ENCODE measurements at places on chromosomes 4 and X. TPM values are rescaled to one million over a fixed set of nuclear protein-coding genes. Genes with fewer than 3 reads are reported as not detected.
A peak's percentile ranks its signal among the peaks of the same experiment; 100 is the strongest.

DNA sequence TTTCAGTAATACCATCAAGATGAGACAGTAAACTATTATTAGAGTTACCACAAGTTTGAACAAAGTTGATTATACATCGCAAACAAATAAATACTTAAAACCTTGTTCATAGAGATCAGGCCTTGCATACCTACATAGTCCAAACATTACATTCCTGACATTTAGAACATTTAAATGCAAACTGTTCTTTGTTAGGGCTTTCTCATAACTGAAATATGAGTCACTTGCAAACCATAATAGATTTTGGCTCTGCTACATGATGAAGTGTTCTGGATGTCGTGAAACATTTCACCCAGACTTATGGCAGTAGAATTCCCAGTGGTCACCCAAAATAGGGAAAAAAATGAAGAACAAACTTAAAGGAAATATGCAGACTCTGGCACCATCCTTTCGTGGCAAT lies 75.0 kb downstream of the FAT4 start:
- DNase-seq, result peak; percentile 91

DNA sequence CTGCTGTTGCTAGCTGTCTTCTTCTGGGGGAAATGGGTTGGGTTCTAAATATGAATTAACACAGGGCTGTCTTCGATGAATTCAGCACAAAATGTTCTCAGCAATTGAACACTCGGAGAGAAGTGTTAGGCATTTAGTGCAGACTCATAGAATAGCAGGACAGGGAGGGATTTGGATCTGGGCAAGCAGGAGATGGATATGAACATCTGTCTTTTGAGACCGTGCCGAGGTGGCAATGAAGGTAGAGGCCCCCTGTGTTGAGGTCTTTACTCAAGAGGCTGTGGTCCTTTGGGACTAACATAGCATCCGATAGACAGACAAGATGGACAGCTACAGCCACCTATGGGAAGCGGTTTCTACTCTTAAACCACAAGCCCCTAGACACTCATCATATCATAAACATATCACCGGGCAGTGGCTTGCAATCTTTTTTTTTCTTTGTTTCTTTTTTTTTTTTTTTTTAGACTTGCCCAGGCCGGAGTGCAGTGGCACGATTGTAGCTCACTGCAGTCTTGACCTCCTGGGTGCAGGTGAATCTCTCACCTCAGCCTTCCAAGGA lies 6.7 kb downstream of the CD99 start:
- no peak for DNase-seq

GRCh38 chr4:96736352-96736889 lies 896.5 kb downstream of the PDHA2 start:
- DNase-seq, result no peak

- no peak for DNase-seq
Observed at GRCh38 chr4:173516621-173517524, 13.2 kb downstream of the HAND2 start.

The PABPC1L2B gene
- not detected for polyA plus RNA-seq

The GABRG1 gene
- not detected for polyA plus RNA-seq

The RAI2 gene
- polyA plus RNA-seq, result 7.2 TPM
